ENCODE measurements at places on chromosomes 7 and 10. TPM values are rescaled to one million over a fixed set of nuclear protein-coding genes. Genes with fewer than 3 reads are reported as not detected.

Gene LLCFC1
- not detected for total RNA-seq

Gene ZNF277
- total RNA-seq: 18.4 TPM

Gene ENTPD1
- total RNA-seq: not detected

Gene VSTM2A
- total RNA-seq: not detected

Gene SPDYE1
- not detected for total RNA-seq

Gene HMX2
- total RNA-seq: not detected

Gene CRPPA
- 0.74 TPM for total RNA-seq

Gene IGF2BP3
- total RNA-seq: 38.2 TPM
